Spleen (tissue), 13 donors: ENCODE measurements at places on chromosomes 11 and 22. TPM values are rescaled to one million over a fixed set of nuclear protein-coding genes. Genes with fewer than 3 reads are reported as not detected.

BCO2 gene
- 3.7 TPM for total RNA-seq

RRP7A gene
- total RNA-seq, result 42.8 TPM

TRIM49 gene
- total RNA-seq, result not detected

KCNJ1 gene
- total RNA-seq, result not detected

TCF20 gene
- total RNA-seq, result 50.1 TPM

C1QTNF4 gene
- 2.5 TPM for total RNA-seq

CHRNA10 gene
- 4.3 TPM for total RNA-seq

ART1 gene
- total RNA-seq, result not detected

GVQW3 gene
- 5.6 TPM for total RNA-seq

GLB1L3 gene
- not detected for total RNA-seq

CTSD gene
- total RNA-seq, result 724 TPM

LSP1 gene
- 422 TPM for total RNA-seq

P2RX6 gene
- total RNA-seq, result 14.4 TPM

GGTLC2 gene
- total RNA-seq, result not detected

CD82 gene
- 142 TPM for total RNA-seq

MUC2 gene
- total RNA-seq, result not detected

KDM4E gene
- total RNA-seq, result not detected

ADORA2A gene
- 23.6 TPM for total RNA-seq

CECR2 gene
- 2.5 TPM for total RNA-seq

NTM gene
- 0.73 TPM for total RNA-seq

SAA2 gene
- not detected for total RNA-seq

OR52H1 gene
- 0.64 TPM for total RNA-seq

WNT7B gene
- total RNA-seq, result not detected

OR52B2 gene
- total RNA-seq, result not detected

KRTAP5-1 gene
- total RNA-seq, result not detected

BAIAP2L2 gene
- total RNA-seq, result 0.92 TPM

C11orf91 gene
- total RNA-seq, result not detected

CTSW gene
- 35.7 TPM for total RNA-seq

SYCE3 gene
- not detected for total RNA-seq

CEP126 gene
- total RNA-seq, result 2.7 TPM

CYB5R2 gene
- total RNA-seq, result 5.3 TPM

POU2F3 gene
- 0.27 TPM for total RNA-seq

PKDREJ gene
- not detected for total RNA-seq

IL10RA gene
- 114 TPM for total RNA-seq

ACR gene
- total RNA-seq, result 12.5 TPM

SLC25A18 gene
- 5.5 TPM for total RNA-seq

OR2D2 gene
- total RNA-seq, result not detected

INSC gene
- 1.8 TPM for total RNA-seq

SLC22A12 gene
- total RNA-seq, result not detected

LARGE1 gene
- total RNA-seq, result 35.8 TPM

OR52E8 gene
- not detected for total RNA-seq

CLMP gene
- 8.5 TPM for total RNA-seq

MS4A3 gene
- total RNA-seq, result 2.3 TPM

C11orf97 gene
- total RNA-seq, result not detected

ROBO3 gene
- total RNA-seq, result 18.9 TPM

SH3BP1 gene
- total RNA-seq, result 59.6 TPM

DERL3 gene
- total RNA-seq, result 10.2 TPM

PHOX2A gene
- not detected for total RNA-seq

PIK3IP1 gene
- total RNA-seq, result 64.6 TPM

HEPACAM gene
- not detected for total RNA-seq

NAALADL1 gene
- total RNA-seq, result 24.4 TPM

LINC01488 gene
- total RNA-seq, result not detected

CYB561A3 gene
- 82.5 TPM for total RNA-seq
